Naive thymus-derived CD8-positive, alpha-beta T cell (primary cell): ENCODE measurements at places on chromosomes 13 and 19. TPM values are rescaled to one million over a fixed set of nuclear protein-coding genes. Genes with fewer than 3 reads are reported as not detected.

Gene TRPM4
- not detected for total RNA-seq

DNA sequence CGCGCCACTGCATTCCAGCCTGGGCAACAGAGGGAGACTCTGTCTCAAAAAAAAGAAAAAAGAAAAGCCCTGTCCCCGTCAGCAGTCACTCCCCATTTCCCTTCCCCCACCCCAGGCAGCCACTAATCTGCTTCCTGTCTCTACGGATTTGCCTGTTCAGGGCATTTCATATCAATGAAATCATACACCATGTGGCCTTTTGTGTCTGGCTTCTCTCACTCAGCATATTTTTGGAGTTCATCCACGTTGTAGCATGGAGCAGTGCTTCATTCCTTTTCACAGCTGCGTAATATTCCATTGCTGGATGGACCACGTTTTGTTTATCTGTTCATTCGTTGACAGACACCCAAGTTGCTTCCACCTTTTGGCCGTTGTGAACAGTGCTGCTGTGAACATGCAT lies 36.1 kb upstream of the KLF2 start:
- no peak overlapping the region for H3K4me3 ChIP-seq
- no peak overlapping the region for H3K27ac ChIP-seq
- H3K36me3 ChIP-seq = no peaks in the 10 kb centered on the region
- H3K27me3 ChIP-seq = no peaks in the 10 kb centered on the region

DNA sequence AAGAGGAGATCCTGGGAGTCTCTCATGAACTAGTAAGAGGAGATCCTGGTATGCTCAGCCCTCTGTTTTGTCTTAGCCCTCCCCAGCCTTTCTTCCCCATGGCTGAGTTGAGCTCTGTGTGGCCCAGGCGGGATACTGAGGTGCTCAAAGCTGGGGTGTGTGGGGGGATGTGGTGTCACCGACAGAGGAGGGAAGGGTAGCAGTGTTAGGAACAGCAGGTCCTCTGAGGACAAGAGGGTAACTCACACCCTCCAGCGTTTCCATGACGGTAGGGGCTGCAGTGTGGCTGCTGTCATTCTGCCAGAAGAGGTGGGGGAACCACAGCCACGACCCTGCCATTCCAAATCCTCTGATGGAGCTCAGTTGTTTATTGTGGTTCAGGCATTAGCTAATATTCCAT lies 691 bp downstream of the KIR2DL4 start:
- H3K27me3 ChIP-seq = peaks cover 19% of the 10 kb centered on the region
- H3K36me3 ChIP-seq = no peaks in the 10 kb centered on the region
- no peaks in the 10 kb centered on the region for H3K4me1 ChIP-seq
- H3K4me3 ChIP-seq = no peak overlapping the region
- no peak for DNase-seq

- DNase-seq = no peak
- H3K27me3 ChIP-seq = peaks cover 9% of the 10 kb centered on the region
- H3K27ac ChIP-seq = no peak overlapping the region
- H3K36me3 ChIP-seq = no peaks in the 10 kb centered on the region
- no peaks in the 10 kb centered on the region for H3K4me1 ChIP-seq
Observed at GRCh38 chr19:30078381-30078910, 136.4 kb downstream of the URI1 start.
